Activated CD4-positive, alpha-beta memory T cell treated with anti-CD3 and anti-CD28 coated beads for 36 hours (primary cell): ENCODE measurements at places on chromosomes 1 and 21. TPM values are rescaled to one million over a fixed set of nuclear protein-coding genes. Genes with fewer than 3 reads are reported as not detected.
A peak's percentile ranks its signal among the peaks of the same experiment; 100 is the strongest.

- no peaks in the 10 kb centered on the region for H3K36me3 ChIP-seq
- H3K4me1 ChIP-seq, result no peaks in the 10 kb centered on the region
- no peak for DNase-seq
- no peak overlapping the region for H3K4me3 ChIP-seq
- no peak overlapping the region for H3K27ac ChIP-seq
Measured at GRCh38 chr1:15124362-15125100, 29.0 kb upstream of the TMEM51 start.

DNA sequence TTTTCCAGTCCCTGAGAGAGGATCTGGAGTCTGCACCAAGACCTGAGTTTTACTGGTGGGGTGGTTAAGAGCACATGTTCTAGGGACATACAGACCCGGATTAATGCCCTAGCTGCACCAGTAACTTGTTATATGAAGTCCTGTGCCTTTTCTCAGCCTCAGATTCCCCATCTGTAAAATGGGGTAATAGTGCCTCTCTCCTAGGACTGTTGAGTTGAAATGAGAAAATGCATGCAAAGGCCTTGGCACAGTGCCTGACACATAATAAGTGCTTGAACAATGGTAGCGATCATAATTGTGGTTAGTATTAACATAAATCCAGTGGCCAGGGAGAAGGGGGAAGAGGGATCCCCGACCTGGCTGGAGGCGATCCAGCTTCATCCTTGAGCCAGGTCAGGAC lies 12.3 kb downstream of the AHDC1 start:
- no peak overlapping the region for H3K4me3 ChIP-seq
- no peaks in the 10 kb centered on the region for H3K4me1 ChIP-seq
- no peak overlapping the region for H3K27ac ChIP-seq
- no peak for DNase-seq
- H3K36me3 ChIP-seq, result no peaks in the 10 kb centered on the region

- H3K4me1 ChIP-seq, result no peaks in the 10 kb centered on the region
- H3K27ac ChIP-seq, result no peak overlapping the region
Measured at GRCh38 chr1:42370876-42371549, 9.6 kb upstream of the RIMKLA start.

DNA sequence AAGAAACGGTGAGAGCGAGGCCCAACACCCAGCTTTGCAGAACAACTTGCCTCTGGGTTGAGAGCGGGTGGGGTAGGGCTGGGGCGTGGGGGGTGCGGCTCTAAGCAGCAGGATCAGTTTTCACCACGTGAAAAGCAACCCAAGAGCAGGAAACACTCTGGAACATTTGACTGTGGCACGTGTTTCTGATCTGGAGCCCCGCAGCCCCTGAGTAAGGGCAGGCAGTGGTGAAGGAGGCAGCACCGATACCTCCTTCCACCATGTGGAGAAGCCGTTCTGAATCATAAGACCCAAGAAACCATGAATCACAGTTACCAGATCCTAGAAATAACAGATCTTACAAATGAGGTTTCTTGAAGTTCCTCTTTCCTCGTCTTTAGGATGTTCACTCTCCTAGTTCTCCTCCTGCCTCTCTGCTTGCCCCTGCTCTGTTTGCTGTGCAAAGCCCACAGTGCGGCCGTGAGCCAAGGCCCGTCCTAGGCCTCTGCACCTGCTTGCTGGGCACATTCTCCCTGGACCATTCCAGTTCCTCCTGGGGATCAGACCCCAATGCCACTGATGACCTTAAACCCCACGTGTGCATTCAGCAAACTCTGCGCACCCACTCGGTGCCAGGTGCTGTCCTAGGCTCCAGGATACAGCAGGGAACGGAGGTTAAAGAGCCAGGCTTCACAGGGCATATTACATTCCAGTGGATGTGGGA lies 31.9 kb downstream of the SLC1A7 start:
- no peak overlapping the region for H3K27ac ChIP-seq
- no peaks in the 10 kb centered on the region for H3K36me3 ChIP-seq
- H3K4me3 ChIP-seq, result no peak overlapping the region

DNA sequence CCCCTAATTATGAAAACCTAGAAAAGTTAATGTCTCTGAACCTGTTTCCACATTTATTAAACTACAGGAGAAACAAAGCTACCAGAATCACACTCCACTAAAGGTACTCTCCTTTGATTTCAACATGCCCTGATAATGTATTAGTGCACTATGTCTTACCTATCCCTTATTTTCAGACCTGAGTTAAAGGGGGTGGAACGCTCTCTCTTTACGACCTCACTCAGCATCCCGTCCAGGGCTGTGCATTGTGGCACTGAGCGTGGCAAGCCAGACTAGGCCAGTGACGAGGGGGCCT lies 678 bp downstream of the LSM10 start:
- DNase-seq, result no peak
- peaks cover 28% of the 10 kb centered on the region for H3K4me1 ChIP-seq
- peaks cover 14% of the 10 kb centered on the region for H3K36me3 ChIP-seq
- H3K4me3 ChIP-seq, result peak overlapping the region; percentile 98

- peak within 1 kb of the TSS; percentile 41 for H3K4me3 ChIP-seq
- peaks cover 34% of the 10 kb centered on the region for H3K36me3 ChIP-seq
- peaks cover 84% of the 10 kb centered on the region for H3K27me3 ChIP-seq
- no peak within 1 kb of the TSS for H3K27ac ChIP-seq
Measured at GRCh38 chr1:118988186-118989005, at the start of gene TBX15. TBX15 (minus strand) TSS chr1:118988343; CDS start chr1:118987795, 548 bp downstream.

DNA sequence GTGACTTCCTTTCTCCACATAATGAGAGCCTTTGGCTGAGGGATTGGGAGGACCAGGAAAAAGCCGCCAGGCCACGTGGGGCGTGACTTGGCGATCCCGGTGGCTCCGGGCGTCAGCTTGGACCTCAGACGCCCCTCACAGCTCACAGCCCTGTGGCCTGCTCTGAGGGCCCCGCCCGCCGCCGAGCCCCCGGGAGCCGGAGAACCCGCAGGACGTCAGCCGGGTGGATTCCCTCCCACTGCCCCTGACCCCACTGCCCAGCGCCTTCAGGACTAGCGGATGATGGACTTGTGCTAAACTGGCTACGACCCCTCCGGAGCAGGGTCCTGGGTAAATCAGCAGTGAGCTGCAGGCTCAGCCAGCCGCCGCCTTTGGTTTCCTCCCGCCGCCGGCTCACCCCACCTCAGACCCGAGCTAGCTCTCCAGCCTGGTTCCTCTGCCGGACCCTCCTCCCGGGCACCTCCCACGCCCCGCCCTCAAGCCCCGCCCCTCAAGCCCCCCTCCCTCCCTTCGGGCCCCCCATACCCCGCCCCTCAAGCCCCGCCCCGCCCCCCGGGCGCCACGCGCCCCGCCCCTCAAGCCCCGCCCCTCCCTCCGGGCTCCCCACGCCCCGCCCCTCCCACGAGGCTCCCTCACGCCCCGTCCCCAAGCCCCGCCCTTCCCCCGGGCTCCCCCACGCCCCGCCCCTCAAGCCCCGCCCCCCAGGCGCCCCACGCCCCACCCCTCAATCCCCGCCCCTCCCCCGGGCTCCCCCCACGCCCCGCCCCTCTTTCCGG lies 10.0 kb upstream of the FAAP20 start:
- no peaks in the 10 kb centered on the region for H3K27me3 ChIP-seq
- no peak for DNase-seq
- H3K36me3 ChIP-seq, result no peaks in the 10 kb centered on the region
- peak overlapping the region; percentile 5 for H3K4me3 ChIP-seq

- no peak overlapping the region for H3K4me3 ChIP-seq
- DNase-seq, result no peak
- no peak overlapping the region for H3K27ac ChIP-seq
- H3K27me3 ChIP-seq, result no peaks in the 10 kb centered on the region
Measured at GRCh38 chr1:243268751-243269460, 13.1 kb downstream of the SDCCAG8 start.

DNA sequence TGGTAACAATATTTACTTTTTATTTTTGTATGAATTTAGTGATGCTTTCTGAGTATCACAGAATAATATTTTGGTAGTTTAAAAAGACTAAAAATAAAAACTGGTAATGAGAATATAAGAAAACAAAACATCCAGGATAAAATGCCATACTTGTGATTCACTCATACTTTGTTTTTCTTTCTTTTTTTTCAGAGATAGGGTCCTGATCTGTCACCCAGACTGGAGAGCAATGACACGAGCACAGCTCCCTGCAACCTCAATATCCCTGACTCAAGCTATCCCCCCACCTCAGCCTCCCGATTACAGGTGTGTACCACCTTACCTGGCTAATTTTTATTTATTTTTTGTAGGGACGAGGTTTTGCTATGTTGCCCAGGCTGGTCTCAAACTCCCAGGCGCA lies 64.2 kb upstream of the ADAM30 start:
- H3K36me3 ChIP-seq, result peaks cover 26% of the 10 kb centered on the region
- no peaks in the 10 kb centered on the region for H3K27me3 ChIP-seq
- H3K4me1 ChIP-seq, result no peaks in the 10 kb centered on the region
- no peak overlapping the region for H3K4me3 ChIP-seq

DNA sequence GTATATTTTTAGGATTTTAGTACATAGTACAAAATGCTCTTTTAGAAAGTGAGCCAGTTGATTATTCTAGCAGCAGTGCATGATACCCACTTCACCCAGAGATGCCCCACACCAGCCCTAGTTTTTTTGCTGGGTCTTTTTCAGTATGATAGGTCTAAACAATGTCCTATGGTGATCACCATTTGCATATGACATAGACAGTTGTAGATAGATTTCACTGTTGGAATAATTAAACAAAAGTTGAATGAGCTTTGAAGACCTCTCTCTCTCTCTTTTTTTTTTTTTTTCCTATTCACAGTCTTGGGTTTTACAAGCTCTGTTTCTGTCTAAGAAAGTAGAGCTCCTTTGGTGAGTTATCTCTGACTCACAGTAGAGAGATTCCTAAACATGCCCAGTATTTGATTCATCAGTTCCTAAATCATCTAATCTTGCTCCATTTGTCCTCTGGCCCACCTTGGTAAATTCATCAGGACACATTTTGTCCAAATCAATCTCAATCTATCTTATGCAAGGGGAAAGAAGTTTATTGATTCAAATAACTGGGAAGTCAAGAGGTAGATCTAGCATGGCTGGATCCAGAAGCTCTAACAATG lies 44.7 kb upstream of the VAV3 start:
- no peak for DNase-seq
- peaks cover 9% of the 10 kb centered on the region for H3K4me1 ChIP-seq
- H3K27ac ChIP-seq, result no peak overlapping the region
- H3K4me3 ChIP-seq, result no peak overlapping the region
- H3K36me3 ChIP-seq, result no peaks in the 10 kb centered on the region

DNA sequence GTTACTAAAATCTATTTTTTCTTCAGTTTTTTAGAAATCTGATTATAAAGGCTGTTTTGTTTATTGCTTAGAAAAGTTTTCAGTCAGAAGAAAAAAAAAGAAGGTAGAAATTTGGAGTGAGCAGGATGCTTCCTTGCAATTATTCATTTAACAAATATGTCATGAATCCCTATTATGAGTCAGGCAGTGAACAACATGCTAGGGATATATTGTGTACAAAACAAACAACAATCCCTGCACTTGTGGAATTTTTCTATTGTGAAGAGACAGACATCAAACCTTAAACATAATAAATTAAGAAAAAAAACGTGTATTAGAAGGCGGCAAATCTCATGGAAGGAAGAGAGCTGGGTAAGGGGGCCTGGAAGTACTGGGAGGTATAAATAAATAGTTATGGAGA lies 664.1 kb upstream of the CAMK1G start:
- no peak for DNase-seq
- H3K36me3 ChIP-seq, result no peaks in the 10 kb centered on the region
- H3K27me3 ChIP-seq, result no peaks in the 10 kb centered on the region
- no peak overlapping the region for H3K27ac ChIP-seq
- no peaks in the 10 kb centered on the region for H3K4me1 ChIP-seq

DNA sequence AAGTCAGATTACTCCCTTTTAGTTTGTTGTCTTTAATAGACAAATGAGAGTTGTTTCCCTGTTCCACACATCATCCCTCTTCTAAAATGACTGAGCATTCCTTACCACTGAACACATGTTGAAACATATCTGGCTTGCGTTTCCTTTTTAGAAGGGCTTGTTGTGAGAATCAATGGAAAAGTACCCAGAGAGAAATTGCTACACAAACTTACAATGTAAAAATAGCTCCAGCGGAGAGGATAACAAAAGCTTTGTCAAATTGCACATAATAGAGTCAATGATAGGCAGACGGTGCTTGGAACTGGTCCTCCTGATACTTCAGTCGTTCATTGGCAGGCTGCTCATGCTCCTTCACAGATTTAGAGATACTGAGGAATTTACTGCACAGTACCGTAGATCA lies 123.9 kb downstream of the CYYR1 start:
- H3K36me3 ChIP-seq, result no peaks in the 10 kb centered on the region
- no peak overlapping the region for H3K27ac ChIP-seq
- DNase-seq, result no peak
- H3K4me1 ChIP-seq, result no peaks in the 10 kb centered on the region
- no peaks in the 10 kb centered on the region for H3K27me3 ChIP-seq
- no peak overlapping the region for H3K4me3 ChIP-seq

- DNase-seq, result no peak
- no peaks in the 10 kb centered on the region for H3K36me3 ChIP-seq
Measured at GRCh38 chr1:85577419-85578320, 2.9 kb upstream of the CCN1 start.

DNA sequence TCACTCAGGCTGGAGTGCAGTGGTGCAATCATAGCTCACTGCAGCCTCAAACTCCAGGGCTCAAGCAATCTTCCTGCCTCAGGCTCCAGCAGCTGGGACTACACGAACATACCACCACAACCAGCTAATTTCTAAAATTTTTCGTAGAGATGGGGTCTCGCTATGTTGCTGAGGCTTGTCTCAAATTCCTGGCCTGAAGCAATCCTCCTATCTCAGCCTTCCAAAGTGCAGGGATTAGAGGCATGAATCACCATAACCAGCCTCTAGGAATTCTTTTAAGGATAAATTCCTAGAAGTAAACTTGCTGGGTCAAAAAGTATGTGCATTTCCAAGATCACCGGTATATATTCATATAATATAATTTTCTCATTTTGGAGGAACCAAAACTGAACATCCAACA lies 17.6 kb upstream of the HUNK start:
- peaks cover 3% of the 10 kb centered on the region for H3K27me3 ChIP-seq
- H3K36me3 ChIP-seq, result no peaks in the 10 kb centered on the region
- no peaks in the 10 kb centered on the region for H3K4me1 ChIP-seq

DNA sequence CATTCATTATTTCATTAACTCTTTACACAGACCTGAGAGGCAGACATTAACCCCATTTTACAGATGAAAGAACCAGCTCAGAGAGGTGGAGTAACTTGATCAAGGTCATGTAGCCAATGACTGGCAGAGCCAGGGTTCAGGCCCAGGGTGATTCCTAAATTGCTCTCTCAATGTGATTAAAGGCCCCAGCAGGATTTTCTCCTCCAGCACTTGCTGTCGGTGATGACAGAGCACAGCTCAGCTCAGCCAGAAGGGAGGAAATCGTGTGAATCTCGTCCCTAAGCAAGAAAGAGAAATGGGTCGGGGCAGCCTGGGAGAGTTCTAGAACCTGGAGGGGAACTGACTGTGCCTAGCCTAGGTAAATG lies 19.5 kb upstream of the RNF19B start:
- DNase-seq, result no peak
- H3K4me3 ChIP-seq, result no peak overlapping the region
- H3K27ac ChIP-seq, result peak overlapping the region; percentile 76
- peaks cover 69% of the 10 kb centered on the region for H3K4me1 ChIP-seq
- peaks cover 2% of the 10 kb centered on the region for H3K36me3 ChIP-seq

GRCh38 chr1:27967884-27968466 lies 8.2 kb downstream of the XKR8 start:
- peaks cover 21% of the 10 kb centered on the region for H3K36me3 ChIP-seq
- H3K27me3 ChIP-seq, result no peaks in the 10 kb centered on the region
- peaks cover 27% of the 10 kb centered on the region for H3K4me1 ChIP-seq

Gene C1orf185
- not detected for total RNA-seq

Gene IQCC
- total RNA-seq, result 5.2 TPM

Gene VASH2
- total RNA-seq, result 0.63 TPM

Gene SLC9C2
- total RNA-seq, result not detected

Gene CELSR2
- 1.0 TPM for total RNA-seq

Gene C1QTNF12
- 3.8 TPM for total RNA-seq

Gene AVPR1B
- not detected for total RNA-seq

Gene CFHR2
- total RNA-seq, result not detected

Gene HES2
- 0.07 TPM for total RNA-seq
